ENCODE measurements at places on chromosomes 7 and 10. TPM values are rescaled to one million over a fixed set of nuclear protein-coding genes. Genes with fewer than 3 reads are reported as not detected.
A peak's percentile ranks its signal among the peaks of the same experiment; 100 is the strongest.

GRCh38 chr10:110860576-110861241, 11.0 kb upstream of the PDCD4 start:
- DNase-seq: peak; percentile 61

DNA sequence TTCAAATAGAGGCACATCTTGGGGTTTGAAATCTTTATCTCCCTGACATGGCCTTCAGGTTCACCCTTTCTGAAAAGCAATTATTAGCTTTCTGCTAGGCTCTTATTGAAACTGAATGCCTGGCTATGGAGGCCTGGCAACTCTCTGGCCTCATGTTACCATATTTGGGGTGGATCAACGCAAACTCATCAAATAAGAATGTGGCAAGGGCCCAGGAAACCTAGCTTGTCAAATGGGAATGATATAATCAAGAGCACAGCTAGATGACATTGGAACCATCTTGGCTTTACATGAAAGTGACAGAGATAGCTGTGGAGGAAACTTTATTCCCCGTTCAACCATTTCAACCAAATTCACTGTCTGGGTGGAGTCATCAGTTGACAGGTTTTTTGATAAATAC, 202.8 kb upstream of the SMIM30 start:
- peak; percentile 7 for DNase-seq

DNA sequence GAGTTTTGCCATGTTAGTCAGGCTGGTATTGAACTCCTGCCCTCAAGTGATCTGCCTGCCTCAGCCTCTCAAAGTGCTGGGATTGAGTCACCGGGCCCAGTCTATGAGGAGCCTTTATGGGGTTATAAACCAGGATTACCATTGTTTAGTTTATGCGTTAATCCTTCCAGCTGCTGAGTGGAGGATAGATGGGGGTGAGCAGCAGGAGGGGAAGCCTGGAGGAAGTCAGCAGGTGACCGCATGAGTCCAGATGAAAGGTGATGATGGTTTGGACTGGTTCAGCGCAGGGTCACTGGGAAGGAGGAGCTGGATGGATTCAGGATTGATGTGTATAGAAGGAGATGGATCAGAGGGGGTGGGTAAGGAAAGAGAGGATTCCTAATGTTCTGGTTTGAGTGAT, 197.1 kb downstream of the ADAM12 start:
- DNase-seq: no peak

The CHST15 gene
- 11.1 TPM for total RNA-seq

The SORCS1 gene
- not detected for total RNA-seq

GRCh38 chr7:149220534-149220933, 18.9 kb upstream of the ZNF212 start:
- peak; percentile 84 for DNase-seq

Data from bronchial epithelial cell (primary cell).